ENCODE measurements at places on chromosomes 7 and 10. TPM values are rescaled to one million over a fixed set of nuclear protein-coding genes. Genes with fewer than 3 reads are reported as not detected.

DNA sequence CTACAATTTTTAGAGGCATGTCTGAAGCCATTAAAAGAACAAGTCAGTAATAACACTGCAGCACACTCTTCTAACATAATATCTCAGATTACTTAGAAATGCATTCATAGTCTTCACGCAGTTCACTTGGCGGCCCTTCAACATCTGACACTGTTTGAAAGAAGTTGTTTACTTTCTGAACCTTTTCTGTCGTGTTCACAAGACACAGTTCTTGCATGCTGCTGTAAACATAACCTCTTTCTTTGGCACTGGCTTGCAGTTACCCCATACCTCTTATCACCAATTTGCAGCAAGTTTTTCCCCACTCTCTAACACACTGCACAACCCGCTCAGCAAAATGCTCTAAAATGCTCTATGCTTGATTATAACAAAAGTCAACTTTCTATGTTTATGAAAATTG is 12.0 kb downstream of the PIP4K2A start:
- no peak overlapping the region for H3K27ac ChIP-seq
- H3K4me1 ChIP-seq, result peaks cover 76% of the 10 kb centered on the region
- peaks cover 6% of the 10 kb centered on the region for H3K36me3 ChIP-seq

GRCh38 chr10:77121829-77122228 is 515.8 kb downstream of the KCNMA1 start:
- no peak for DNase-seq
- no peak overlapping the region for H3K4me3 ChIP-seq
- H3K27me3 ChIP-seq, result no peaks in the 10 kb centered on the region
- no peaks in the 10 kb centered on the region for H3K4me1 ChIP-seq

DNA sequence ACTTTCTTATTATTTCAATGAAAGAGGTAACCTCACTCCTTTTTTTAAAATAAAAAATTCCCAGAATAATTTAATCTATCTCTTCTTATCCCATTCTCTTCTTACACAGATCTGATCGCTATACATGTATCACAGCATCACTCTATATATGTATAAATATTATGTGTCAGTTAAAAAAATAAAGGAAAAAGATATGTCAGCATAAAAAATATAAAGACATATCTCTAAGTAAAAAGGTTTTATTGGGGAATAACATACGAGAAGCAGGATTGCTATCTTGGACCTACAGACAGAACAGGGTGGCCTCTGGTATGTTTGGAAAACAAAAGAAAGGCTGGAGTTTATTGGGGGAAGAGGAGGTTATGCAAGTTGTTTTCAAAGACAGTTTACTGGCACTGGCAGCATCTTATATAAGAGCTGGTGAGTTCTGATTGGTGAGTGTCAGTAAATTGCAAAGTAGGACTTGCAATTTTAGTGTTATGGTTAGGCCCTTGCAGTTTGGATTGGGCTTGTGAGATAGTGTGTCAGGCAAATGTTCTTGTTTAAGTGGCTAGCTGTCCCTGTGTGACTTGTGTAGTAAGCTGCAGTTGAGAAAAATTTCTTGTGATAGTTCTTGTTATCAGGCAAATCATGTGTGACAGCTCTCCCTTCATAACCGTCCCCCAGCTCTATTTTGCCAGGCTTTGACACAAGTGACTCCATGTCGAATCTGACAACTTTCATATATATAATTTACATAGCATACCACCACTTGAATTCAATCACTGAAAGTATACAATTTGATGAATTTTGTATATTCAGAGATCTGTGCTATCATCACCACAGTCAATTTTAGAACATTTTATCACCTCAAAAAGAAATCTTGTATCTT is 118.2 kb downstream of the HBP1 start:
- H3K27me3 ChIP-seq, result no peaks in the 10 kb centered on the region
- peaks cover 8% of the 10 kb centered on the region for H3K36me3 ChIP-seq
- H3K4me3 ChIP-seq, result no peak overlapping the region
- H3K4me1 ChIP-seq, result no peaks in the 10 kb centered on the region
- no peak overlapping the region for H3K27ac ChIP-seq

DNA sequence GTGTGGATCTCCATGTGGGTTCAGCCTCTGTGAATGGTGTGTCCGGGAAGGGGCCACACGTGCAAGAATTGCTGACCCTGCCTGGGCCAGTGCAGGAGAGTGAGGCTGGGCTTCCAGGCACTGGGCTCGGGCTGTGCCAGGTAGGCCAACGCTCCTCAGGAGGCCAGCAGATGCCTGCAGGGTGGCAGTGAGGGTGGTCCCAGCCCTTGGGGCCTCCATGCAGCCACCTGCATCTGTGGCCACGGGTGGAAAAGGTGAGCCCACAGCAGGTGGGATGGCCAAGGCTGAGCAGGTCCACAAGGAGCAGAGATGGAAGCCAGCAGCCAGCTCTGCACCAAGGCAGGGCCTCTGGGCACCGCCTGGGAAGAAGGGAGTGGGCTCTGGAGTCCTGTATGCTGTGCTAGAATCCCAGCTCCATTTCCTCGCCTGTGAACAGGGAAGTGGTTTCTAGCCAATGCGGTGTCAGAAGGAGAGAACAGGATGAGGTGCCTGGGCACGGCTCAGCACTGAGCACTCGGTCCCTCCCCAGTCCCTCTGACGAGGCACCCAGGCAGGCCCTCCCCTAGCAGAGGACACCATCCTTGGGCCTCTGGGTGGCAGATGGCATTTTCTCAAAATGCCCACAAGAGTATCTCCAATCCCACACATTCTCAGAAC is 31.1 kb upstream of the RET start:
- H3K27me3 ChIP-seq, result no peaks in the 10 kb centered on the region
- no peak overlapping the region for H3K4me3 ChIP-seq
- no peak overlapping the region for H3K27ac ChIP-seq
- no peak for DNase-seq

NAT16 gene
- not detected for total RNA-seq

- H3K4me3 ChIP-seq, result no peak overlapping the region
- peaks cover 45% of the 10 kb centered on the region for H3K36me3 ChIP-seq
- H3K27me3 ChIP-seq, result no peaks in the 10 kb centered on the region
- DNase-seq, result no peak
Observed at GRCh38 chr10:98167191-98167590, 32.7 kb downstream of the R3HCC1L start.

DNA sequence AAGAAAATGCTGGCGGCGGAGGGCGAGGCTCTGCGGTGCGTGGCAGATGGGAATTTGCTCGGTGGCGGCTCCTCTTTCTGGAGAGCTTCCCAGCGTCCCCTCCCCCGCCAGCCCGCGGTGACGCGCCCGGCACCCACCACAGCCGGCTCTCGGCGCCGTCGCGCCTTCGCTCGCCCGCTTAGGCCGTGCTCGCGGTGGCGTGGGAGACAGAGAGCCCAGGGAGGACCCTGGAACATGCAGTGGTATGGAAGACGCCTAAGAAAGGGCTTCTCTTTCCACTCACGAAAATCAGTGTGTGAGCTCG is 576 bp upstream of the CSGALNACT2 start:
- peak overlapping the region; percentile 64 for H3K4me3 ChIP-seq
- H3K27ac ChIP-seq, result peak overlapping the region; percentile 82
- peaks cover 34% of the 10 kb centered on the region for H3K4me1 ChIP-seq
- DNase-seq, result no peak
- no peaks in the 10 kb centered on the region for H3K27me3 ChIP-seq

GIMAP2 gene
- 65.1 TPM for total RNA-seq

KCTD7 gene
- 15.2 TPM for total RNA-seq

PRPS1L1 gene
- not detected for total RNA-seq

- peak overlapping the region; percentile 10 for H3K4me3 ChIP-seq
- H3K36me3 ChIP-seq, result peaks cover 30% of the 10 kb centered on the region
Observed at GRCh38 chr7:157412021-157412443, 75.2 kb downstream of the DNAJB6 start.

GRCh38 chr7:7933915-7934526 is 34.6 kb upstream of the GLCCI1 start:
- no peaks in the 10 kb centered on the region for H3K36me3 ChIP-seq
- no peak overlapping the region for H3K27ac ChIP-seq
- no peak overlapping the region for H3K4me3 ChIP-seq
- H3K27me3 ChIP-seq, result no peaks in the 10 kb centered on the region
- no peak for DNase-seq
- H3K4me1 ChIP-seq, result no peaks in the 10 kb centered on the region

ABCB4 gene
- not detected for total RNA-seq

DNA sequence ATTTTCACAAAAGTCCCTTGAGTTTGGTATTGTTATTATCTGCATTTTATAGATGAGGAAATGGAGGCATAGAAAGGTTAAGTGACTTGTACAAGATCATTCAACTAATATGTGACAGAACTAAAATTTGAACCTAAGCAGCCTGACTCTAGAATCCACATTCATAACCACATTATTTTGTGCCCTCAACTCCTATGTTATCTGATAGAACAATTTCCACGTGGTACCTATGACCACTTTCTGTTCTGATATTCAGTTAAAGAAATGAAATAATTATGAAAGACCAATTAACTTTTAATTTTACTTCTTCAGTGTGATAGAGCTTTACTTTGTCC is 17.5 kb downstream of the BCAP29 start:
- H3K27ac ChIP-seq, result no peak overlapping the region
- no peak for DNase-seq
- H3K4me1 ChIP-seq, result no peaks in the 10 kb centered on the region
- H3K27me3 ChIP-seq, result no peaks in the 10 kb centered on the region
- peaks cover 8% of the 10 kb centered on the region for H3K36me3 ChIP-seq
- no peak overlapping the region for H3K4me3 ChIP-seq

DNA sequence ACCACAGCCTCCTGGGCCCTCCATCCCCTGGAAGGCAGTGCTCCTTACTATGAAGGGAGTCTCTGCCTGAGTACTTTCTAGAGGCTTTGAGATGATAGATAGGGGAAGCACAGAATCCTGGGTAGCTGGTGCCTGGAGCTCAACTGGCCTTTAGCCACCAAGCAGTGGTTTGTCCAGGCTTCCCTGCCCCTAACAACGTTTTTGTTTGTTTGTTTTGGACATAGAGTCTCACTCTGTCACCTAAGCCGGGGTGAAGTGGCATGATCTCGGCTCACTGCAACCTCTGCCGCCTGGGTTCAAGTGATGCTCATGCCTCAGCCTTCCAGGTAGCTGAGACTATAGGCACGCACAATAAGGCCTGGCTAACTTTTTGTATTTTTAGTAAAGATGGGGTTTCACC is 289.4 kb downstream of the PLXNA4 start:
- H3K4me3 ChIP-seq, result no peak overlapping the region
- peaks cover 2% of the 10 kb centered on the region for H3K27me3 ChIP-seq
- no peak for DNase-seq
- no peak overlapping the region for H3K27ac ChIP-seq
- H3K36me3 ChIP-seq, result no peaks in the 10 kb centered on the region
- H3K4me1 ChIP-seq, result no peaks in the 10 kb centered on the region

- DNase-seq, result no peak
- H3K27ac ChIP-seq, result no peak overlapping the region
- peaks cover 8% of the 10 kb centered on the region for H3K27me3 ChIP-seq
- no peaks in the 10 kb centered on the region for H3K36me3 ChIP-seq
Observed at GRCh38 chr7:88226886-88227516, 7.2 kb upstream of the SRI start.

GRCh38 chr10:6103591-6103990 is 14.8 kb downstream of the RBM17 start:
- H3K27me3 ChIP-seq, result no peaks in the 10 kb centered on the region
- H3K27ac ChIP-seq, result no peak overlapping the region
- no peak overlapping the region for H3K4me3 ChIP-seq

DNA sequence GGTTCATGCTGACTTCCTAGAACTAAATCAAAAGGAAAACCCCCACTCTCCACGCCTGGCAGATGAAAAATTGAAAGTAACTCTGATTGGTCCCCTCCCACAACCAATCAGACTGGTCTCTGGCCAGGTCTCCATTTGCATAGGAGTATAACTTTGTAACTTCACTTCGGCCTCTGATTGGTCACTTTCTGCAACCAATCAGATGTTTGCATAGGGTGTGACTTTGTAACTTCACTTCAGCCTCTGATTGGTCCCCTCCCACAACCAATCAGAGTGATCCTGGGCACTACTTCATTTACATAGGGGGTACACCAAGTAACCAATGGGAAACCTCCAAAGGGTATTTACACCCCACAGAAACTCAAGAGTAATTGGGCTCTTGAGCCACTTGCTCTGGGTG is 306.6 kb upstream of the PFKP start:
- H3K27me3 ChIP-seq, result peaks cover 5% of the 10 kb centered on the region
- no peak for DNase-seq
- H3K36me3 ChIP-seq, result no peaks in the 10 kb centered on the region
- H3K4me1 ChIP-seq, result no peaks in the 10 kb centered on the region
- H3K4me3 ChIP-seq, result no peak overlapping the region

ASB15 gene
- not detected for total RNA-seq

ERVW-1 gene
- total RNA-seq, result not detected

GRCh38 chr7:27115221-27116026 is 12.9 kb upstream of the HOXA2 start:
- H3K27me3 ChIP-seq, result peaks cover 5% of the 10 kb centered on the region
- no peak for DNase-seq
- H3K27ac ChIP-seq, result no peak overlapping the region
- H3K4me1 ChIP-seq, result no peaks in the 10 kb centered on the region

CYP2W1 gene
- total RNA-seq, result not detected

DNA sequence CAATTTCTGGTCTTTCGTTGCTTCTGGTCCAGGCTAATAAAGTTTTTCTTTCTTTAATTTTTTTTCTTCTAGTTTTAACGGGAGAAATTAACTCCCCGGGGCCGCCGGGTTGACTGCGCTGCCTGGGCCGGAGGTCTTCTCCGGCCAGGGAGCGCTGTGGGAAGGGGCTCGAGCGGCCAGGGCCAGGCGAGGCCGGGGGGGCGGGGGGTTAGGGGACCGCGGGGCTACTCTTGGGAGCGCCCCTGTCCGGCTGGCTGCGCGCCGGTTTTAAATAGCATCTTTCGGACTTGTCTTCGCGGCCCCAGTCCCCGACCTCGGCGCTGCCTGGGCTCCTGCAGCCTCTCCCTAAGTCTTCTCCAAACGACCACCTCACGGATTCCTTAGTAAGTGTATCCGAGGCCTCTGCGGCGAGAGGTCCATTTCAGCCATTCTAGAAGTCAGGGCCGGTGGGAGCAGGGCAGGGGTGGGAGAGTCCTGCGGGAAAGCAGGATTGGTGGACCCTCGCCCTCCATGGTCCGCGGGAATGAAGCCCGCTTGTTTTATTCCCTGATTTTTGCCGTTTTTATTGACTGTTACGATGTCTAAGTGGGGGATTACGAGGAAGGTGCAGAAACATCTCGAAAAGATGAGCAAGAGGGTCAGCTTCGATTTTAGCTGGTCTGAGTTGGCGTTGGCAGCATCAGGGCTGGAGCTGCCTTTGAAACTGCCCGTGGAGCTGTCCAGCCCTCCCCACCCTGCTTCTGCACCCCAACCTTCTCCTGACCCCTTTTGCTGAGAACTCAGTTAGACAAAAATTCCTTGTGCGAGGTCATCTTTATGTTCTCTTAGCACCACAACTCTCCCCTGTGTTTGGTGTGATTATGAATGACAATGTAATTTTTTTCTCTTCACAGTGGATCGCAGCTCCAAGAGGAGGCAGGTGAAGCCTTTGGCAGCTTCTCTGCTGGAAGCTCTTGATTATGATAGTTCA is 555 bp downstream of the PHF14 start:
- peak overlapping the region; percentile 80 for H3K4me3 ChIP-seq
- H3K36me3 ChIP-seq, result peaks cover 4% of the 10 kb centered on the region
- peaks cover 9% of the 10 kb centered on the region for H3K27me3 ChIP-seq
- H3K27ac ChIP-seq, result peak overlapping the region; percentile 66
- no peak for DNase-seq
- peaks cover 18% of the 10 kb centered on the region for H3K4me1 ChIP-seq

All from CD4-positive, alpha-beta T cell (primary cell).